NCI-H345 (cell line): ENCODE measurements at places on chromosomes 16 and 17.

DNA sequence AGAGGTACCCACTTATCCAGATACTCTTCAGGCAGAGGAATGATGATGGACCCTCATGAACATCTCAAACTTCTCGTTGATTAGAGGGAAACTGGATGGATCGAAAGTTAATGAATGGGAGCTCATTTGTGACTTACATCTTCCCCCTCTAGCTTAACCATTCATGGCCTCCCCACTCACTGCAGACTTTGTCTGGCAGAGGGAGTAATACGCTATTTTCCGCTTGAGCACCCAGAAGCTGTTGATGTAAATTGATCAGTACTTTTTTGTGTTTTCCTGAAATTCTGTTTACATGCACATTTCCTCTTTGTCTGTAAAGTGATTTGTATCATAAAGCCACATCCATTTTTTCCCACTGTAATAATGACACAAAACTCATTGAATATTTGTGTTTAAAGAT is 239.1 kb upstream of the RBFOX1 start:
- DNase-seq: no peak

DNA sequence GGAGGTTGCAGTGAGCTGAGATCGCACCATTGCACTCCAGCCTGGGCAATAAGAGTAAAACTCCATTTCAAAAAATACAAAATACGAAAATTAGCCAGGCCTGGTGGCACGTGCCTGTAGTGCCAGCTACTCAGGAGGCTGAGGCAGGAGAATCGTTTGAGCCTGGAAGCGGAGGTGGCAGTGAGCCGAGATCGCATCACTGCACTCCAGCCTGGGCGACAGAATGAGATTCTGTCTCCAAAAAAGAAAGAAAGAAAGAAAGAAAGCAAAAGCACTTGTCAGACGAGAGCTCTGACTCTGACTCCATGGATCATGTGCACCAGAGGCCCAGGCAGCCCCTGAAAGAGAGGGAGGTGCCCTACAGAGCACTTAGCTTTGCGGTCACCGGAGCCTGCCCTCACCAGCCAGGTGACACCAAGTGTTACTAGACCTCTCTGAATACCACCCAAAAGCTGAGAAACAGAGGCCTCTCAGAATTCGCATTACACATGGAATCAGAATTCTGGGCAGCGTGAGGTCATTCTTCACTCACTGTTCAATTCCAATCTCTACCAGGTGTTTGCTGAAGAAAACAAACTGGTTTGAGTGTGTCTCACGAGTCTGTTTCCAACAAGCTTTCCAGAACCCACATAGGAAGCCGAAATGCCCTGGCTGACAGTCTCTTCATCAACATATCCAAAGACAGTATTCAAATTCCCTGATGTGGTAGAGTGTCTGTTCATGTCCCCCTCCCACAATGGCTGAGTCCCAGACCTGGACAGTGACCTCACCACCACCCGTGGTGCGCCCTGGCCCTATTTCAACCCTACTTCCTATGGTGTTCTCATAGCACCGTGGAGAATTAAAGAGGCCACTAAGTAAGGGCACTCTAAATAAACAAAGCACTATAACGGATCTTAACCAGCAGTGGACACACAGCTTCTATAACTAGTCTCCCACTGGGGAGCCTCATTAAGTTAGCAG is 1.5 kb downstream of the FLCN start:
- peak; percentile 0 for DNase-seq

DNA sequence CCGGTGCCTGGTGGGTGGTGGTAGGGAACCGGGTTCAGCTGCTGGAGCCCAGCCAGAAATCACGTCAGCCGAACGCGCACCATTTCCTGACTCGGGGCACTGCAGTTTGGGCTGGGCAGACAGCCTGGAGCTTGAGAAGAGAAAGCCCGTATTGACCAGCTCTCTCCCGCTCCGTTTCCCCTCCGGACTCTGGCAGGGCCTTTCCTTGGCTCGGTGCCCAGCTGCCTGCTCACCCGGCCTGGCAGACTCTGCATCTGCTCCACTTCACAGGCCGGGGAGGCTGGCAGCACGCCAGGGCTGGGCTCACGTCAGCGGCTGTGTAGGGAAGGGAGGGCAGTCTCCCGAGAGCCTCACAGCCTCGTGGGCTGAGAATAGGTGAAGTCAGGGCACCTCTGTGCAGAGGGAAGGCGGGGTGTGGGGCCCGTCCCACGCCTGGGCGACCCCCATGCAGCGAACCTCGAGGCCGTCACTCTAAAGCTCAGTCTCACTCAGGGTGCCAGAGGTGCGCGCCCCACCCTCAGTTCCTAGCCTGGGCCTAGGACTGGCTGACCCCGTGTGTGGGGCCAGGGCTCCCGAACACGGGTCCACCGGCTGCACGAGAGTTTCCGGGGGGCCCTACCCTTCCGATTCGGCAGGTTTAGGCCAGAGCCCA is 59.1 kb downstream of the OR1D5 start:
- DNase-seq: peak; percentile 97

GRCh38 chr17:57480438-57481196 is 224.3 kb downstream of the MSI2 start:
- no peak for DNase-seq

GRCh38 chr16:6558126-6558525 is 774.5 kb upstream of the RBFOX1 start:
- DNase-seq: no peak
